ENCODE measurements at places on chromosomes 6 and 20.

DNA sequence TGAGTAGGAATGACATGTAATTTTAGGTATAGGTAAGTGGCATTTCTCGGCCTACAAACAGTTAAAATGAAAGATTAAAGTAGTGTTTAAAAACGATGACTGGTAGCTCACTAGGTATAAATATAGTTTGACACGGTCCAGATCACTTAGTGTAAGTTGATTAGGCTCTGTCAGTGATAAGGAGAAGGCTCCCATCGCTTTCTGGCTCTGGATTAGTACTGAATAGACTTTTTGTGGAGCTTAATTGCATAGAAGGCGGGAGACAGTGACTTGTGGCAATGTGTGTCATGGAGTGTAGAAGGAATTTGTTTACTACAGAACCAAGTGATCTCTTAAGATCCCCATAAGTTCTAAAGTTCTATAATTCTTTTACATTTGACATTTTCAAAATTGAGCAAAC, 6.7 kb downstream of the PYGB start:
- DNase-seq, result no peak

- DNase-seq, result no peak
Observed at GRCh38 chr20:56517211-56517610, 7.3 kb upstream of the FAM209A start.

DNA sequence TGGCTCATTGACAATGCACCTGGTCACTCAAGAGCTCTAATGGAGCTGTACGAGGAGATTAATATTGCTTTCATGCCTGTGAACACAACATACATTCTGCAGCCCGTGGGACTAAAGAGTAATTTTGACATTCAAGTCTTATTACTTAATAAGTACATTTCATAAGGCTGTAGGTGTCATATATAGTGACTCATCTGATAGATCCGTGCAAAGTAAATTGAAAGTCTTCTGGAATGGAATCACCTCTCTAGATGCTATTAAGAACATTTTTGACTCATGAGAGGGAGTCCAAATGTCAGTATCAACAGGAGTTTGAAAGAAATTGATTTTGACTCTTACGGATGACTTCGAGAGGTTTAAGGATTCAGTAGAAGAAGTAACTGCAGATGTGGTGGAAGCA, 267.9 kb downstream of the CLVS2 start:
- no peak for DNase-seq

- no peak for DNase-seq
Observed at GRCh38 chr20:12203981-12204380, 286.3 kb downstream of the BTBD3 start.

DNA sequence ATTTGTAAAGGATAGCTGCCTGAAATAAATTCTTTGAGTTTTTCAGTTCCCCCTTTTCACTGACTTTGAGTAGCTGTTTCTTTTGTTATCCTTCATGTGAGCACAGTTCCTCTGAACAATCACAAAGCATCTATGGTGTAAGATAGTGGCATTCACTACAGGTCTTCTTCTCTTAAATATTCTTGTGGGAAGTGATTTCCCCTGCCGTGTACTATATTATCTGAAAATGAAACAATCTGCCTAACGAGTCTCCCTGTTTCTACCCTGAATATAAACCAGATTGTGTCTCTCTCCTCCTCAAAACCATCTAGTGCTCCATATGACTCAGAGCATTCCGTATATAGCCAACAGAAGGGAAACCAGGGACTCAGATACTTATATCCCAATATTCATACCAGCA, 380.1 kb upstream of the SOX4 start:
- no peak for DNase-seq
